Caki2 (cell line): ENCODE measurements at places on chromosomes 5 and 9. TPM values are rescaled to one million over a fixed set of nuclear protein-coding genes. Genes with fewer than 3 reads are reported as not detected.
A peak's percentile ranks its signal among the peaks of the same experiment; 100 is the strongest.

STPG3 gene
- not detected in 2 replicates for total RNA-seq

DMRTA1 gene
- 6.0 and 7.3 TPM in 2 replicates for total RNA-seq

SLC34A1 gene
- 0.64 and 1.5 TPM in 2 replicates for total RNA-seq

GRCh38 chr5:135376961-135377624 lies 21.9 kb downstream of the MACROH2A1 start:
- no peak for DNase-seq

GRCh38 chr5:34597034-34598027 lies 58.8 kb upstream of the RAI14 start:
- no peak for DNase-seq

- peak; percentile 27 for DNase-seq
Measured at GRCh38 chr5:73693573-73694061, 67.6 kb downstream of the ARHGEF28 start.

- no peak for DNase-seq
Measured at GRCh38 chr9:121888438-121888775, 204.7 kb downstream of the TTLL11 start.

FAM153A gene
- not detected in 2 replicates for total RNA-seq
